ENCODE measurements at places on chromosomes 13 and 19. TPM values are rescaled to one million over a fixed set of nuclear protein-coding genes. Genes with fewer than 3 reads are reported as not detected.

- no peaks in the 10 kb centered on the region for H3K36me3 ChIP-seq
- no peak overlapping the region for H3K4me3 ChIP-seq
- H3K27ac ChIP-seq: peak overlapping the region; percentile 28
These were observed 506.7 kb upstream of the PCDH9 start for GRCh38 chr13:67736646-67737420.

GRCh38 chr13:32905864-32906180 is 110.4 kb upstream of the KL start:
- H3K4me1 ChIP-seq: peaks cover 15% of the 10 kb centered on the region
- no peaks in the 10 kb centered on the region for H3K36me3 ChIP-seq
- DNase-seq: no peak

GRCh38 chr13:30880151-30880855 is 25.8 kb upstream of the MEDAG start:
- H3K27ac ChIP-seq: no peak overlapping the region
- no peak for DNase-seq
- H3K4me3 ChIP-seq: no peak overlapping the region
- peaks cover 12% of the 10 kb centered on the region for H3K36me3 ChIP-seq

DNA sequence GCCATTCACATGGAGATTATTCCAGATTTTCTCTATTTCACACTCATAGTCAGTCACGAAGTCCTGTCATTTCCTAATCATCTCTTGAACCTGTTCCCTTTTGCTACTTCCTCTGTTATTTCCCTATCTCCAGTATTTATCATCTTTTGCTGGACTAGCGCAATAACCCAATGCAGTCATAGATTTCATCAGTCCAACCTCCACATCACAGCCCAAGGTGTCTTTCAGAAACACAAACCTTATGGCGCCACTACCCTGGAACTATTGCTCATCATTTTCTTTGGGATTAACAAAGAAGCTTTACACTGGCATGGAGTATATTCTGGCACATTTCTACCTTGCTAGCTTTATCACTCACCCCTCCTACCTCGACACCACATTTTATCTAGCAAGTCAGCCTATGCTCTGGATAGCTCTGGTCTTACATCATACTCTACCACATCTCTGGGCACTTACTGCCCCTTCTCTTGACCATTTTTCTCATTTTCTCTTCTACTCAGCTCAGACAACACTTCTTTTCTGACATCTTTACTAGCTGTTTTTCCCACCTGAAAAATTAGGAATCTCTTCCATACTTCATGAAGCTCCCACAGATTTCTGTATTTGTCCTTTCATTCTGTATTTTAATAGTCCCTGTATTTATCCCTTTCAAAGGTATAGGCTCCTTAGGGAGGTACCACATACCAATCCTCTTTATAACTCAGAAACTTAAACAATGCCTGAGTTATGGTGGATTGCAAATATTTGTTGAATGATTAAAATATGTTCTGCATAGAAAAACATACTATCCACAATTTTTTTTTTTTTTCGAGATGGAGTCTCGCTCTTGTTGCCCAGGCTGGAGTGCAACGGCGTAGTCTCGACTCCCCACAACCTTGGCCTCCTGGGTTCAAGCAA is 534.7 kb downstream of the KLF12 start:
- no peaks in the 10 kb centered on the region for H3K36me3 ChIP-seq
- H3K27me3 ChIP-seq: no peaks in the 10 kb centered on the region
- no peaks in the 10 kb centered on the region for H3K4me1 ChIP-seq
- no peak for DNase-seq
- no peak overlapping the region for H3K27ac ChIP-seq

DNA sequence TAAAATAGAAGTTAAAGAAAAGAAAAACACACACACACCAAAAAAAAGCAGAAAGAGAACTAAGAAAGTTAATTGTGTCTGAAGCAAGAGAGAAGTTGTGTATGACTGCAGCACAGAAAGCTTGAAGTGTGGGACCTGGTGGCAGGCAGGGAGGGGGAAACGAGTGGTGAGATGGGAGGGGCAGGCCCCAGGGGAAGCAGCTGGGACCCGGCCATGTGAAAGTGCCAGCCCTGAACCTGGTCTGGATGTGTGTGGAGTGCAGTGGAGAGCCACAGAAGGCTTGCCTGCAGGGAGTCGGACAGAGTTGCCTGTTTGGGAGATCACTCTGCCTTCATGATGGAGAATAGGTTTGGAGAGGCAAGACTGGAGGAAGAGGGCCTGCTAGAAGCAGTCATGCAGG is 199.0 kb downstream of the GGACT start:
- H3K27me3 ChIP-seq: no peaks in the 10 kb centered on the region
- no peak for DNase-seq
- no peak overlapping the region for H3K27ac ChIP-seq
- H3K36me3 ChIP-seq: no peaks in the 10 kb centered on the region

GRCh38 chr13:42334329-42334706 is 62.4 kb downstream of the AKAP11 start:
- H3K36me3 ChIP-seq: no peaks in the 10 kb centered on the region
- H3K4me1 ChIP-seq: no peaks in the 10 kb centered on the region
- H3K27ac ChIP-seq: no peak overlapping the region

GRCh38 chr13:111541752-111542529 is 221.5 kb downstream of the TEX29 start:
- H3K4me1 ChIP-seq: peaks cover 9% of the 10 kb centered on the region
- H3K27me3 ChIP-seq: no peaks in the 10 kb centered on the region
- no peaks in the 10 kb centered on the region for H3K36me3 ChIP-seq
- H3K4me3 ChIP-seq: no peak overlapping the region
- DNase-seq: no peak

GRCh38 chr19:18915639-18916038 is 3.5 kb downstream of the COPE start:
- H3K27me3 ChIP-seq: no peaks in the 10 kb centered on the region
- no peak overlapping the region for H3K27ac ChIP-seq
- H3K4me1 ChIP-seq: 0 out of 2 replicates have a peak, but pooled peaks cover 9% of the 10 kb centered on the region
- 0 out of 2 replicates have a peak, but pooled peaks cover 4% of the 10 kb centered on the region for H3K36me3 ChIP-seq
- peak; percentile 72 for DNase-seq

DNA sequence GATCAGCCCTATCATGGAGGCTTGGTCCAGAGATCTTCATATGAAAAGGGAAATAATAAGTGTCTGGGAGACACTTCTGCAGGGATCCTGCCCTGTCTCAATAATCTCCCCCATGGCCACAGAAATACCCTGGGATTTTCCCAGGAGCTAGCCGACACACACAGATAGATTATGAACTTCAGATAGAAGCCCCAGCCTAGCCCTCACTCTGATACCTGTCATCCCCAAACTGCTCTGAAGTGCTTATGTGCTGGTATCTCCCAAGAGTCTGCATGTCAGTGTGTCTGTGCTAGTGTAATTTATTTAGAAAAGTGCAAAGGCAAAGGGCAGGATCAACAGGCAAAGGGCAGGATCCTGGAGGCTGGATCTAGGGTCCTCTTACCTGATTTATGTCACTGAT is 38.7 kb upstream of the ZNF766 start:
- H3K36me3 ChIP-seq: peaks cover 14% of the 10 kb centered on the region
- no peak overlapping the region for H3K27ac ChIP-seq
- H3K27me3 ChIP-seq: no peaks in the 10 kb centered on the region

DNA sequence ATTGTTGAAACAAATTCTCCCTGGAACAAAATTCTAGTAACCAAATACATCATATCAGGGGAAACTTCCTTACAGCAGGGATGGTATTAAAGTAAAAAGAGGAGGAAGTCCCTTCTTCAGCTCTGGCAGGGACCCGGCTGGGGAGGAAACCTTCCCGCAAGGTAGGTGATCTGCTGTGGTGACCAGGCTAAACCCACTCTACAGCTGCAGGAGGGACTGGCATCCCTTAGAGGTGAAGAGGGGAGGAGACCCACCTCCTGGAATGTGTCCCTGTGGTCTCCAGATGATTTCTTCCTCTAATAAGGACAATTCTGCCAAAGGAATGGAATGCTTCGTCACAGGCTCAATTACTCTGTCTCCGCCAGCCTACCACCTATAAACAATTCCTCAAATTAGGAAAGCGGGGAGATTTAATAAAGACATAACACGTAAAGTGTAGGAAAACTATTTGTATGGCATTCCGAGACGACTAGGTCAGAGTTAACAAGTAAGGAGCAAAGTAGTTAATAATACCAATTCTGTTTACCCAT is 637 bp upstream of the PDS5B start:
- H3K27me3 ChIP-seq: no peaks in the 10 kb centered on the region
- H3K4me1 ChIP-seq: peaks cover 23% of the 10 kb centered on the region
- H3K27ac ChIP-seq: no peak overlapping the region
- H3K36me3 ChIP-seq: no peaks in the 10 kb centered on the region

GRCh38 chr13:73220966-73221720 is 162.3 kb downstream of the KLF5 start:
- no peak for DNase-seq
- H3K36me3 ChIP-seq: no peaks in the 10 kb centered on the region
- no peaks in the 10 kb centered on the region for H3K27me3 ChIP-seq
- H3K27ac ChIP-seq: no peak overlapping the region

DNA sequence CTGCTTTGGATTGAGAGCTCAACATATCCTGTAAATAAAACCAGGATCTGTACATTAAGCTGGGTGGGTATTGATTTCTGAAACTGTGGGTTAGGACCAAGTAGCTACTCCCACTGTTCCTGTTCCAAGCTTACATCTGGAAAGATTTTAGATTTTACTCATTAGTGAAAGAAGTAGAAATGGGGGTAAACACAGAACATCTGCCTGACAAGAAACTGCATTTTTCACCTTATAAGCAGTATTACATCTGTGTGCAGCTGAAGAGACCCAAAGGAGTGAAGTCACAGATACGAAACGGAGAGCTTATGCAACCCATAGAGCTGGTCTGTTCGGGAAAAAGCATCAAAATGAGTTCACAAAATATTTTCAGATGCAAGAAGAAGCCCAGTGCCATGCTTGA is 235.2 kb downstream of the SLITRK5 start:
- no peak overlapping the region for H3K4me3 ChIP-seq
- no peaks in the 10 kb centered on the region for H3K4me1 ChIP-seq
- no peaks in the 10 kb centered on the region for H3K27me3 ChIP-seq
- no peaks in the 10 kb centered on the region for H3K36me3 ChIP-seq
- no peak overlapping the region for H3K27ac ChIP-seq
- DNase-seq: no peak

DNA sequence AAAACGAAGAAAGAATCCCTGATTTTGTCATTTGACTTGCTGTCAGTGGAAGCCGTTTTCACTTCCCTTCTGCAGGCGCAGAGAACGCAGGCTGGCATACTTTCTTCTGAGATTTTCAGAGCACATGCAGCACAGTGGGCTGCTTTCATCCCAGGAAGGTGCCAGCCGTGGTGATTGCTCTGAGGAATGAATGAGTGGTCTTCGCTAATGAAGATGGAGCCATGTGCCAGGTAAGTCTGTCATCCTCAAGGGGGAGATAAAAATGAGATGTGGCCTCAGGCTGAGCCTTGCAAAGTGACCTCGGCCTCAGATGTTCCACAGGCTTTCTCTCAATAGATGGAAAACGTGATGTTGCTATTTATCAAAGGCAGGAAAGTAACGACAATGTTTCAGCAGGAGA is 94.6 kb upstream of the FARP1 start:
- no peaks in the 10 kb centered on the region for H3K4me1 ChIP-seq
- peak; percentile 16 for DNase-seq
- no peak overlapping the region for H3K4me3 ChIP-seq
- H3K36me3 ChIP-seq: no peaks in the 10 kb centered on the region
- no peak overlapping the region for H3K27ac ChIP-seq
- no peaks in the 10 kb centered on the region for H3K27me3 ChIP-seq

- no peaks in the 10 kb centered on the region for H3K27me3 ChIP-seq
- 0 out of 2 replicates have a peak, but pooled peaks cover 6% of the 10 kb centered on the region for H3K4me1 ChIP-seq
- no peak overlapping the region for H3K4me3 ChIP-seq
- no peaks in the 10 kb centered on the region for H3K36me3 ChIP-seq
These were observed 36.9 kb downstream of the POLR1D start for GRCh38 chr13:27658546-27658945.

DNA sequence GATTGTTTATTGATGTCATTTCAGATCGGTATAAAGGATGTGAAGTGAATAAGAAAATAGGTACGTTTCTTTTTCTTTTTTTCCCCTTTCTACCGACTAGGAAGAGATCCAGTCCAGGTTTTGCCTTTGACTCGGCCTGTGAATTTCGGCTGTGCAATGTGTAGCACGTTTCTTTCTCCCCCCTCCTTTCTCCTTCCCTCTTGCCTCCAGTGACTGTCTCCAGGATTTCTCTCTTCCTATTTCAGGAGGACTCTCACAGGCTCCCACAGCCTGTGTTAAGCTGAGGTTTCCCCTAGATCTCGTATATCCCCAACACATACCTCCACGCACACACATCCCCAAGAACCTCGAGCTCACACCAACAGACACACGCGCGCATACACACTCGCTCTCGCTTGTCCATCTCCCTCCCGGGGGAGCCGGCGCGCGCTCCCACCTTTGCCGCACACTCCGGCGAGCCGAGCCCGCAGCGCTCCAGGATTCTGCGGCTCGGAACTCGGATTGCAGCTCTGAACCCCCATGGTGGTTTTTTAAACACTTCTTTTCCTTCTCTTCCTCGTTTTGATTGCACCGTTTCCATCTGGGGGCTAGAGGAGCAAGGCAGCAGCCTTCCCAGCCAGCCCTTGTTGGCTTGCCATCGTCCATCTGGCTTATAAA is at the start of gene GPC6:
Gene GPC6, plus strand, starts transcription at position 185 of the 657 bp plus-strand sequence.
- H3K4me1 ChIP-seq: peaks cover 37% of the 10 kb centered on the region
- no peak within 1 kb of the TSS for H3K27ac ChIP-seq
- no peaks in the 10 kb centered on the region for H3K36me3 ChIP-seq
- peak within 1 kb of the TSS; percentile 62 for H3K4me3 ChIP-seq

- H3K36me3 ChIP-seq: no peaks in the 10 kb centered on the region
These were observed 9.8 kb downstream of the TSHZ3 start for GRCh38 chr19:31339411-31339810.

DNA sequence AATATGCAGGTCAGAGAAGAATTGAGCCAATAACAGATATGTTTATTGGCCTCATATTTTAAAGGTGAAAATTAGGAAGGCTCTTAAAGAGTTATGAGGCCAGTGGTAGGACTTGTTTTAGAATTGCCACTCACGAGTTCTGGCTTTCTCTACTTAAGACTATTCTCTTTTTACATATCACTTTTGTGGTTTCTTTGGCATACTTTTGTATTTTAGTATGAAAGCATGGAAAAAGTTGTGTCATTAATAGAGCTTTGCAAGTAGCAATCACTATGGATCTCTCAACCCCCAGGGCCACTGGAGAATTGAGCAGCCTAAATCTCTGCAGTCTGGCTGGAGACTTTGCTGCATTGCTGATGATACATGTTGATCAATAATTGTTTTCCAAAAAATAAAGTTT is 64.6 kb upstream of the SOX21 start:
- no peaks in the 10 kb centered on the region for H3K36me3 ChIP-seq
- H3K4me1 ChIP-seq: peaks cover 15% of the 10 kb centered on the region
- H3K4me3 ChIP-seq: no peak overlapping the region
- no peak for DNase-seq
- no peak overlapping the region for H3K27ac ChIP-seq

GRCh38 chr13:83773961-83774360 is 108.3 kb downstream of the SLITRK1 start:
- H3K36me3 ChIP-seq: no peaks in the 10 kb centered on the region
- no peak overlapping the region for H3K27ac ChIP-seq
- DNase-seq: no peak

- 0 out of 2 replicates have a peak overlapping the region, but pooled peaks have one; percentile 24 for H3K4me3 ChIP-seq
- H3K4me1 ChIP-seq: peaks cover 28% of the 10 kb centered on the region
- no peaks in the 10 kb centered on the region for H3K27me3 ChIP-seq
These were observed 23.5 kb downstream of the FAM187B start for GRCh38 chr19:35204799-35205732.

GRCh38 chr13:46202188-46202795 is 9.4 kb upstream of the LRRC63 start:
- H3K36me3 ChIP-seq: no peaks in the 10 kb centered on the region
- H3K4me3 ChIP-seq: no peak overlapping the region
- no peak for DNase-seq
- H3K4me1 ChIP-seq: no peaks in the 10 kb centered on the region
- no peaks in the 10 kb centered on the region for H3K27me3 ChIP-seq

KIR2DL4 gene
- total RNA-seq: not detected

SHISA7 gene
- total RNA-seq: 1.4 TPM

ZNF30 gene
- 18.7 TPM for total RNA-seq

CEBPA gene
- 5.0 TPM for total RNA-seq

ZNF506 gene
- 24.7 TPM for total RNA-seq

OSCAR gene
- 0.31 TPM for total RNA-seq

OR10H1 gene
- total RNA-seq: not detected

ARHGAP33 gene
- total RNA-seq: 17.7 TPM

Data from GM23338 (cell line).